ENCODE measurements at places on chromosomes 4 and X. TPM values are rescaled to one million over a fixed set of nuclear protein-coding genes. Genes with fewer than 3 reads are reported as not detected.

- DNase-seq = no peak
Measured at GRCh38 chr4:3344104-3344503, 51.3 kb downstream of the RGS12 start.

Gene RASL11B
- 20.0 TPM for polyA plus RNA-seq

Gene UGT2B11
- not detected for polyA plus RNA-seq

DNA sequence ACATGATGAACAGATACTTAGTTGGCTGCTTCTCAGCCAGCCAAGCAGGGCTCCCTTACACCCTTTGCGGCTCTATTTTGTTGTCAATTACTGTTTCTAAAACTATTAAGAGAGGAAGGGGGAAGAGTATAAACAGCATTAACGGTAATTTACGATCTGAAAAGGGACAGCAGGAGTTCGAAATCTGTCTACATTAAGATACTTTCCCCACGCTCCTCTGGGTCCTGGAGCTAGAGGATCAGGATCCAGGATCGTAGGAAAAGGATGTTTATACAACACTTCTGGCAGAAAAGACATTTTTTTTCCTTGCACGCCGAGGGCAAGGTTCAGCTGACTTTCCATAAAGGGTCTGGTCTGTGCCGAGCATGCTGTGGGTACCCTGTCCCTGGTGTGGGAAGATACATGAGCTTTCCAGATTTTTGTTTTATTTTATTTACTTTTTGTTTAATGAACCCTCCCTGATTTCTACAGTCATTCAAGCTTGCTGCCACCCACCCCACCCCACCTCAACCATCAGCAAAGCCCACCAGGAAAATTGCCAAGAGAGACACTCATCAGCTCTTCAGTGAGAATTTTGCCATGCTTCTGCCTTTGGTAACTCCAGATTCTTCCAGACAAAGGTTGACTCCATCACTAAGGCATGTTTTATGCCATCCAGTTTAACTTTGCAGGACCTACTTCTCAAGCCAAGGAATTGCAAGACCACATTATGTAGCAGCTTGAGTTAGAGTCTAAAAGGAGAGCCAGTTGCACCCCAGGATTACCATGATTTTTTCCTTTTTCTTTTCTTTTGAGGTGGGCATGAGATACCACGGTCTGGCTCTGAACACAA is 188.1 kb downstream of the QDPR start:
- no peak for DNase-seq

- no peak for DNase-seq
Measured at GRCh38 chrX:12975670-12975965, 708 bp downstream of the TMSB4X start.

DNA sequence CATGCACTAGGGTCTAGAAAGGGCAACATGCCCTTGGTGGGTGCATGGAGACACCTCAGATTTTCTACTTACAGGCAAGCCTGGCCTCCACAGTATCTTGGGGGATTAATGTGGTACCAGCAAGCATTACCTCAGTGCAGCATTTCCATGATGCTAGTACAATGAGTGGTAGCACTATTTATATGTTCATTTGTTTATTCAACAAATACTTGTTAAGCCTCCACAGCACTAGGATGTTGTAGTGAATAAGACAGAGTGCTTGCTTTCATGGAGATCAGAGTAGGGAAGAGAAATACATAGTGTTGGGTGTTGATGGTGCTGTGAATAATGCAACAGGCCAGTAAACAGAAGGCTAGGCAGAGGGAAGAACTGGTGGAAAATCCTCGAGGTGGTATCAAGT is 133.4 kb downstream of the KLHL8 start:
- DNase-seq = no peak

Gene PRPS2
- 10.9 TPM for polyA plus RNA-seq

DNA sequence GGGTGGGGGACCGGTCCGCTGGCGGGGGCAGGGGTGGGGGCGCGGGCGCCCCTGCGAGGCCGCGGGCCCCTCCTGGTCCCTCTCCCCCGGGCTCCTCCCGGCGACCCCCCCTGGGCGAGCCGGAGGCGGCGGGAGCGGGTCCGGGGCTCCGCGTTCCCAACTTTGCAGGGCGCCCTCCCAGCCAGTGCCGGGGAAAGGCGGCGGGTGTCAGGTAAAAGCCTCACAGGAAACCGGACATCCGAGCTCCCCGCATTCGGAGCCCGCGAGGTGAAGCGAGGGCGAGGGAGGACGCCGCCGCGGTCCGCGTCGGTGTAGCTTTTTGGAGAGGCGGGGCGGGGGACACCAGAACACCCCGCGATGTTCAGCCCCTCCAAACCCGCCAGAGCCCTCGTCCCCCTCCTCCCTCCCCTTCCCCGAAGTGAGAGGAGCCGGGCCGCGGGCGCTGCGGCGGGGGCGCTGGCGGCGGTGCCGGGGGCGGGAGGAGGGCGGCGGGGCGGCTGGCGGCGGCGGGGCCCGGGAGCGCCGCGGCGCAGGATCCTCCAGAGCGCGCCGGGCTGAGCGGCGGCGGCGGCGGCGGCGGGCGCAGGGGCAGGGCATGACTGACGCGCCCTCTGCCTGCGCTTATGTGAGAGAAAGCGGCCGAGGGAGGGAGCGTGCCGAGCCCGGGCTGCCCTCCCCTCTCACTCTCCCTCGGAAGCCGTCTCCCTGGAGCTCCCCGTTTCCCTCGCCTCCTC is at the start of gene VEGFC:
VEGFC (minus strand) TSS at position 597 of the 734 bp plus-strand sequence. CDS start 611 bp downstream, outside the sequence.
- DNase-seq = no peak

GRCh38 chrX:94524867-94525266 is 850.9 kb downstream of the FAM133A start:
- DNase-seq = no peak

- DNase-seq = no peak
Measured at GRCh38 chrX:16839852-16840460, 30.2 kb downstream of the RBBP7 start.

DNA sequence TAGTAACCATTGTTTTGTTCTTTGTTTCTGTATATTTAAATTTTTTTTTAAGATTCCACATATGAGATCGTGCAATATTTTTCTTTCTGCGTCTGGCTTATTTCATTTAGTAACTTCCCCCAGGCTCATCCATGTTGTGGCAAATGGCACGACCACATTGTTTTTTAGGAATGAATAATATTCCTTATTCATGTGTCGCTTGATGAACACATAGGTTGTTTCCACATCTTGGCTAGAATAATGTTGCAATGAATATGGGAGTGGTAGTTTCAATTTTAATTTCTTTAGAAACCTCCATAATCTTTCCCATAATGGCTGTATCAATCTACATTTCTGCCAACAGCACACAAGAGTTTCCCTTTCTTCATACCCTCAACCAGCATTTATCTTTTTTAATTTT is 166.8 kb upstream of the NR3C2 start:
- no peak for DNase-seq

Gene NEXMIF
- 0.46 TPM for polyA plus RNA-seq

DNA sequence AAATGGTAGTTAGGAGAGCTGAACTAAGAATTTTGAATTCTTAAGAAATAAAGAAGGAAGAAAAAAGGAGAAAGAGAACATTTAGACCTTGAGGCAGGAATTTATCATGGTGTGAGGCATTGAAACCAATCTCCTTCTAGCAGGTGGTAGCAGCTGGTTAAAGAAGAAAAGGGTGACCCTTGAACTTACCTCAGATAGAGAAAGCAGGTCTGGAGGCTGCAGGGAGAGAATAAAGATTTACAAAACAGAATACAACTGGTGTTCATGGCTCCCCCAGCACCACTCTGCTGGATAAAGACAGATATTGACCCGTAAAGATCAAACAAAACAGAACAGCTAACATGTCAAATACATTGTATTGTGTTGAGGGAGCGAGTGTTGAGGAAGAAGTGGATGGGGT is 56.0 kb downstream of the NCAPG start:
- no peak for DNase-seq

DNA sequence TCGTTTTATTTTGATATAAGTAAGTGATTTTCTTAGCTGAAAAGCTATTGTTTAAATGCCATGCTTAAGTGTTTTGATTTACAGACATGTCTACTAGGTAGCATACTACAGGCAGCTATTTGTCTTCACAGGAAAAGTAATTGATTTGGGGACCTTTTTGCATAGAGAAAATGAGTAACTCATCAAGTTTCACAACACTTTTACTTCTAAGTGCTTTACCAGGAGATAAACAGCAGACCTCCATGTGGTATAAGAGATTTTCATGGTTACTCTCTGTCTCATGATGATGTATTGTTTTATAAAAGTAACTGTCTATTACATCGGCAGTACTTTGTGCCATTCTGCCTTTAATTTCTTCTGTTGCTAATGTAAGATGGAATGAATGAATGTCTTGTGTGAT is 28.7 kb downstream of the RBPJ start:
- DNase-seq = no peak
